ENCODE measurements at places on chromosomes 13 and 19.

- DNase-seq, result no peak
These were observed 4.6 kb upstream of the RFXAP start for GRCh38 chr13:36814465-36814864.

GRCh38 chr13:43347877-43348276 is 324.5 kb downstream of the DNAJC15 start:
- no peak for DNase-seq

- DNase-seq, result no peak
These were observed 511.7 kb downstream of the SLITRK6 start for GRCh38 chr13:85287528-85287927.

DNA sequence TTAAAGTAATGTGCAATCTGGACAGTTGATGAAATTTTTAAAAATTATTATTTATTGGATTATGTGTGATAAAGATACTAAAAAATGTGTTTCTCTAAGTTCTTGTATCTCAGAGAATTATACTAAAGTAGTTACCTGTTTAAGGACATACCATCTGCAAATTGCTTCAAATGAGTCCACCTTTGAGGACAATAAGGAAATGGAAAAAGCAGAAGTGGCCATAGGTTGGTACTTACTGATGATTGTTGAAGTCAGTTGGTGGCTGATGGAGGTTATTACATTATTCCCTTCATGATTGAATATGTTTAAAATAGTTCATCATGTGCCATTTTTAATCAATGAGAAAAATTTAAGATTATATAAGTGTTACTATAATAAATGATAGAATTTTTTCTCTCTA is 367.0 kb downstream of the MYO16 start:
- DNase-seq, result no peak

GRCh38 chr19:19067276-19068072 is 3.7 kb downstream of the SLC25A42 start:
- DNase-seq, result no peak

Measured in RWPE1 (cell line).